ENCODE measurements at places on chromosomes 5 and 9.
A peak's percentile ranks its signal among the peaks of the same experiment; 100 is the strongest.

DNA sequence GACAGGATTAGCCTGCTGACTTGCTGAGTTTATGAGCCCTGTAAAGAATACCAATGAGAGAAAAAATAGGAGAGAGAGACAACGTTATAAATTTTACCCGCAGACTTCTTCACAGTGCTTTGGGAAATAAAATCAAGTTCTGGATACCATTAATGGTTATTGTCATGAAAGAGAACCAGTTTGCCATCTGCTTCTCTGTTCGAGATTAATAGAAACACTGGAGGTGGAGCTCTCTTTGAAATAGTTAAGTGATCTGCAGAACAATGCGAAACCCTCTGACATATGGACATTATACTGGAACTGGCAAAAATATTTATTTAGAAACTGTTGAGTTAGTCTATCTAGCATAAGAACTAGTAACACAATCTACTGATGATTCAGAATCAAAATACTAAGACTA lies 500.7 kb downstream of the CDH12 start:
- DNase-seq, result no peak

DNA sequence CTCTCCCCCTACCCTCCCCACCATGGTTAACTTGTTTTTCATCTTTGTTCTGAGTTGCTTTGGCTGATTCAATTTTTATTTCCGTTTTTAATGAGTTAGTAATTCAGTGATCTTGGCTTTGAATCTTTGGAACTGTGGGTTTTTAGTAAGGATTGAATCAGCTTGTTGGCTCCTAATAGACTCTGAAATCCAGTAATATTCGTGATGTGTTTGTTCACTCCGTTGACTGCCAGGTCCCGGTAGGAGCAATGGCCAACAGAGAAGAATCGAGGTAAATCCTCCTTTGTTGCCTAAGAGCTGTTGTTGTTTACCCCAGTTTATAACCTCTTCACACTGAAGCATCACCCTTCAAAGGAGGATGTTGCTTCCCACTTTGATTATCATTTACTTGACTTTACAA lies 92.7 kb downstream of the PCSK1 start:
- peak; percentile 36 for DNase-seq

DNA sequence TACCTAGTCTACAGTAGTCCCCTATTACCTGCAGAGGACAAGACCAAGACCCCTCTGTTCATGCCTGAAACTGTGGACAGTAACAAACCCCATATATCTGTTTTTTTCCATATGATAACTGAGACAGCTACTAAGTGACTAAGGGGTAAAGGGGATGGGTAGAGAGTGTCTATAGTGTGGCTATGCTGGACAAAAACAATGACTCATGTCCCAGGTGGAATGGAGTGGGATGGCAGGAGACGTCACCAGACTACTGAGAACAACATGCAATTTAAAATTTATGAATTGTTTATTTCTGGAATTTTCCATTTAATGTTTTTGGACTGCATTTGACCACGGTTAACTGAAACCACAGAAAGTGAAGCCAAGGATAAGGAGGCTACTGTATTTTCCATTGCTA lies 171.8 kb downstream of the AGTPBP1 start:
- DNase-seq, result peak; percentile 30

- DNase-seq, result no peak
Measured at GRCh38 chr9:130467316-130467715, 22.6 kb downstream of the ASS1 start.

- DNase-seq, result no peak
Measured at GRCh38 chr9:739362-739761, 102.1 kb upstream of the DMRT1 start.

- peak; percentile 57 for DNase-seq
Measured at GRCh38 chr5:149141224-149141956, at the start of gene ABLIM3. ABLIM3 (plus strand) TSS chr5:149141493; CDS start chr5:149142096, 603 bp downstream.

DNA sequence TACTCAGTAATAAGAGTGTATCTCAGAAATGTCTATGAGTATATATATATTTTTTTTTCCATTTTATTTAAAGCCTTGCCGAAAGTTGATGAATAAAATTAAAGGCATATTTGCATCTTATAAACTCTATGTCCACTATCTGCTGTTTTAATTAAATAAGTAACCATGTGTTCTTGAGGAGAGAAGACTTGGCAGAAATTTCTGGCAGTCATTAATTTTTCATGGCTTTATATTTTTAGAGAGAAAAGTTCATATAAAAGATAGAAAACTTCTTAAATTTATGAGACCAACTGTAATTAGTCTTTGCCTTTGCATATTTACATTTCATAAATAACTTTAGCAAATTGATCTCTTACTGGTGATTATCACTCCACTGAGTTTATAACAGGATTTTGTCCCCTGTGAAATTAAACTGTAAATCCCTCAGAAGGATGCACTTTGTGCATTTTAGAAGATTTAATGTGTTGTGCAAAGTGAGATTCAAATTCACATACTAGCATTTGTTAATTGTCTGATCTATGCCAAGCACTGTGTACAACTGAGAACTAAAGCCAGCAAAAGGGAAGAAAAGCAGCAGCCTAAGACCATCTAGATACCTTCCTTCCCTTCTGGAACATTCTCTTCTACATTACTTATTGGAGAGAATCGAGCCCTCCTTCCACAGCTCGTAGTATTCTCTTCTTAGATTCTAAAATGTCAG lies 108.7 kb downstream of the SNCAIP start:
- no peak for DNase-seq

DNA sequence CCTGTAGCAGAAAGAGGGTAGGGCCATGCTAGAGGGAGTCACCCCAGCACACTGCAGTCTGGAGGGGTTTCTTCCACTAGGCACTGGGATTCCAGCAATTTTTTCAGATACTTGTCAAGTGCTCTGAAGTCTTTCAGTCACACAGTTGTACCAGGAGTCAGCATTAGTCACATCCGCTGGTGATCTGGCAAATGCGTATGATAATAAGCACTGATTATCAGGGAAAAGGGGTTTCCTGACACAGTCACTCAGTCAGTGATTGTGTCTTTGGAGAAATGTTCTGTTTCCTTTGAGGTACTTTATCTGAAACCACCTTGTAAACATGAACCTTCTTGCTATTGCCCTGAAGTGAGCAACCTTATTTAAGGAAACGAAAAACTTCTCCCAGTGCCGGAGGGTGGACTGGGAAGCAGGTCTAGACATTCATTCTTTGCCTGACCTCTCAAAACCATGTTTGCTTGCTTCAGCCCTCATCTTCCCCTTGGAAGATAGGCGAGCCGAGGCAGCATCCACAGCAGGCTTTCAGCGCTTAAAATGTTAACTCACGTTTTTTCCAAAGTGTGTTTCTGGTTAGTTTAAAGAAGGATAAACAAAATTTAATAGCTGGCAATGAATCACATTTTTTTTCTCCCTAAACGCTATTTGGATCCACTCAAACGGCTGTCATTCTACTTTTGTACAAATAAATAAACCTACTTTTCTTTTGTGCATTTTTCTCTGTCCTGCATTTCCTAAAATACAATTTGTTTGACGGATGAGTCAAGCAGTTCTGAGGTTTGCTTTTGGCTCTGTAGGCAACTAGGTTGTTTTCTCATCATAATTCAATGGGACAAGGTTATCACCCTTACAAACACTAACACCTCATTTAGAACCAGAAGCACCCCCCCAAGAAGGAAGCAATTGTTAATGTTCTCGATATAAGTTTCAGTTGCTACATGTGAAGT lies 77.7 kb downstream of the FOXD1 start:
- peak; percentile 82 for DNase-seq

GRCh38 chr5:133942614-133943474 lies 25.6 kb downstream of the C5orf15 start:
- DNase-seq, result no peak

DNA sequence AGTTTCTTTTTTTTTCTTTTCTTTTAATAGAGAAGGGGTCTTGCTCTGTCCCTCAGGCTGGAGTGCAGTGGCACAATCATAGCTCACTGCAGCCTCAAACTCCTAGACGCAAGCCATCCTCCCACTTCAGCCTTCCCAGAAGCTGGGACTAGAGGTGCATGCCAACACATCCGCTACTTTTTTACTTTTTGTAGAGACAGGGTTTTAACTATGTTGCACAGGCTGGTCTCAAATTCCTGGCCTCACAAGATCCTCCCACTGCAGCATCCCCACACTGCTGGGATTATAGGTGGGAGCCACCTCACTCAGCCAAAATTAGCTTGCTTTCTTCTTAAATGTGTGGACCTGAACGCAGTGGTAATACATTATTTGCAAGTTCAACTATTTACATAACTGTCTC lies 66.1 kb downstream of the SERINC5 start:
- no peak for DNase-seq

DNA sequence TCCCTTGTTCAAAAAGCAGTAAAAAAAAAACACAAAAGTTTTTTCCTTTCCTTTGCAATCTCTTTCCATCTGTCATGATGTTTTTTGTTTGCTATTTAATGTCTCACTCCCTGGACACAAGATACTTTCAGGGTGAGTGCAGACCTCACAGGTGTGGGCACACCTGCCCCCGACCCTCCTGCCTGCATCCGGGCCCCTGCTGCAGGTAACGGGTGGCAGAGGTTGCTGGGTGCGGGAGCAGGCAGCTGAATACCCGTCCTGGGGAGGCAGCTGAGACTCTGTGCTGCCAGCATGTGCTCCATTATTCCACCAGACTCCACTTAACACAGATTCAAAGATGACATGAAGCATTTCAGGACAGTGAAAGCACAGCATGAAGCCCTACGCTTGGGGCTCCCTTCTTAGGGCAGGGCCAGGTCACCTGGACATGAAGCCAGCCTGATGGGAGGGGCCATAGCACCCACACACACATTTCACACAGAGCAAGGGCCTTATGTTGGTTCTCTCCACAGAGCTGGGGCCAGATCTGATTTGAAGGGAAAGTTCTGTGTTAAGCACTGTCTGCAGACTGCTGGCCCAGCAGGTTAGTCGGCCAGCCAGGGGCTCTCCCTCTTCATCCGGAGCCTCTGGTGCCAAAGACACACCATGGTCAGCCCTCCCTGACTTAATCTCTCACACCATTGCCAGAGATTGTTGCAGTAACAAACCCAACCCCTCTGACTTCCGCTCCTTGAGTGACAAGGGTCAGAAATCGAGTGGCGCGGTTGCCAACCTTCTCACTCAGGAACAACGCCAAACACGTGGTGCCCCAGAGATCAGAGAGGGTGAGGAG lies 13.0 kb downstream of the NEK6 start:
- DNase-seq, result peak; percentile 38

GRCh38 chr9:4507306-4508130 lies 17.2 kb downstream of the SLC1A1 start:
- DNase-seq, result peak; percentile 24

GRCh38 chr5:172791286-172791685 lies 20.3 kb upstream of the DUSP1 start:
- no peak for DNase-seq

- no peak for DNase-seq
Measured at GRCh38 chr9:93962017-93962416, 6.9 kb upstream of the BARX1 start.

GRCh38 chr9:121742923-121743322 lies 91.5 kb downstream of the DAB2IP start:
- DNase-seq, result no peak

- no peak for DNase-seq
Measured at GRCh38 chr5:19701731-19702130, 286.3 kb downstream of the CDH18 start.

- DNase-seq, result no peak
Measured at GRCh38 chr9:85466834-85467233, 274.9 kb downstream of the AGTPBP1 start.

DNA sequence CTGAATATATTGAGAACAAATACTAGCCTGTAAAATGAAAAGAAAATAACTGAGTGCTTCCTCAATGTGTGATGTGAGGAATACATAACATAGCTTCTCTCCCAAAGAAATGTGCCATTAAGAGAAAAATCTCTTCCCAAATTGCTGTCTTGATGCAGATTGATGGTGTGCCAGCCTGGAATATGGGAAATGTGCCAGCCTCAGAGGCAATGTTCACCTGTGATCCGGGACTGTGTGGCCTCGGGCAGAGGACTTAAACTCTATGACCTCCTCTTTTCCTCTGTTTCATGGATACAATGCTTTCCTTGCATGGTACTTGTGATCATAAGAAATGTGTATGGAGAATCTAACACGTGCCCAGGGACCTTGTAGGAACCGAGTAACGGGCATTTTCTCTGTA lies 370.9 kb downstream of the DIRAS2 start:
- no peak for DNase-seq

DNA sequence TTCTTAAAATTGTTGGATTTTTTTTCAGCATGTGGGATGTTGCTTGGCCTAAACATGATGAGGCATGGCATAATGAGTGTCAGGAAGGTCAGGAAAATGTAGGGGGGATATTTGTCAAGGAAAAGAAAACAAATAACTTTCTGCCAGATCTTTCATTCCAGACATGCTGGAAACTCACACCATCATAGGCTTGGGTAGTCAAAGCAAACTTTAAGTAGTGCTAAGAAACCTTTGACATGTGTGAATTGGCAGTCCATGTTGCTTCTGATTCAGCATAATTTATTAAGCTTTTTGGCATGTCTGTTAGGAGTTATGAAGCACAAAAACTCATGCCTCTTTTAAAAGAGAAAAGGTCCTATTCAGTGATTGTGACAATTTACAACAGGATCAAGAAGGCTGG lies 61.3 kb upstream of the MTAP start:
- DNase-seq, result peak; percentile 29

- DNase-seq, result no peak
Measured at GRCh38 chr5:34736445-34737115, 80.5 kb downstream of the RAI14 start.

DNA sequence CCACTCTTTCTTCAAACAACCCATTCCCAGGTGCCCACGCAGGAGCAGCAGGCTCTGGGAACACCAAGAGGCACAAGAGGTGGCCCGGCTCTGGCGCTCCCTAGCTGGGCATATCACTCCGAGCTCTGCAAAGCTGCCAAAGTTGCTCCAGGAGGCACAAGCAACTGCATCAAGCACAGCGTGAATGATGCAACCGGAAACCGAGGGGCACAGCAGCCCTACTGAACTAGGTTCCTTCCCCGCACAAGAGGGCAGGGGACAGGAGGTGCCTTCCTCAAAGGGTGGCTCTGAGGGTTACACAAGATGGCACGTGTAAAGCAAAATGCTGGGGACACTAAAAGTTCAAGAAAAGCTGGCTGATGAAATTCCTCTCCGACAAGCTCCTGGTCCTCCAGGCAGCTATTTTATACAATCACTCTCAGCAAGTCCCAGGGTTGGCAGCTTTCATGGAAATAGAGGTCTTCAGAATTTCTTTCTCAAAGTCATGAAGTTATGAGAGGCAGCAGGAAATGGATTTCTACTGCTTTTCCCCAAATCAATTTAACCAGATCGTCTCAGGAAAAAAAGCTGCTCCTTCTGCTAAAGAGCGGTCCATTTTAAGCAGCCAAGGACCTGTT lies 22.9 kb downstream of the PSMB7 start:
- DNase-seq, result peak; percentile 43

GRCh38 chr5:119269061-119269944 lies 86.5 kb upstream of the TNFAIP8 start:
- peak; percentile 32 for DNase-seq

DNA sequence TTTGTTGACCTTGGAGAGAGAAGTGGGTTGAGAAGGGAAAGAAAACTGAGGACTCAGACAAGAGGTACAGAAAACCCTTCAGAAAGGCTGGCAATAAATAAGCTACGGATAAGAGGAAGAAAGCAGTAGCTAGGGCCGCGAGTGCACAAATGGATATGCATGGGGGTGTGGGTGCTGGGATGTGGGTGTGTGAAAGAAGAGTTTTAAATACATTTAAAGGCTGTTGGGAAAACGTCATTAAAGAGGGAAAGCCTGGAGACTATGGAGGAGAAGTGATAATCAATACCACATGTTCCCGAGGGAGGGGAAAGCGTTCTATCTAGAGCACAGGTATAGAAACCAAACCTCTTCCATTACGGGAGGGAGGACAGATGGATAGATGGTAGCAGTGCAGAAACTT lies 177.2 kb downstream of the TSSK1B start:
- no peak for DNase-seq

- DNase-seq, result peak; percentile 83
Measured at GRCh38 chr9:33489066-33489465, 15.3 kb upstream of the NOL6 start.

GRCh38 chr5:95842854-95843544 lies 20.5 kb upstream of the GLRX start:
- DNase-seq, result peak; percentile 57
